ENCODE measurements at places on chromosomes 6 and 20.

GRCh38 chr6:160135907-160136655 is 14.5 kb downstream of the SLC22A1 start:
- no peak for DNase-seq

- DNase-seq, result no peak
Measured at GRCh38 chr6:43978473-43979346, 148.5 kb downstream of the MRPL14 start.

DNA sequence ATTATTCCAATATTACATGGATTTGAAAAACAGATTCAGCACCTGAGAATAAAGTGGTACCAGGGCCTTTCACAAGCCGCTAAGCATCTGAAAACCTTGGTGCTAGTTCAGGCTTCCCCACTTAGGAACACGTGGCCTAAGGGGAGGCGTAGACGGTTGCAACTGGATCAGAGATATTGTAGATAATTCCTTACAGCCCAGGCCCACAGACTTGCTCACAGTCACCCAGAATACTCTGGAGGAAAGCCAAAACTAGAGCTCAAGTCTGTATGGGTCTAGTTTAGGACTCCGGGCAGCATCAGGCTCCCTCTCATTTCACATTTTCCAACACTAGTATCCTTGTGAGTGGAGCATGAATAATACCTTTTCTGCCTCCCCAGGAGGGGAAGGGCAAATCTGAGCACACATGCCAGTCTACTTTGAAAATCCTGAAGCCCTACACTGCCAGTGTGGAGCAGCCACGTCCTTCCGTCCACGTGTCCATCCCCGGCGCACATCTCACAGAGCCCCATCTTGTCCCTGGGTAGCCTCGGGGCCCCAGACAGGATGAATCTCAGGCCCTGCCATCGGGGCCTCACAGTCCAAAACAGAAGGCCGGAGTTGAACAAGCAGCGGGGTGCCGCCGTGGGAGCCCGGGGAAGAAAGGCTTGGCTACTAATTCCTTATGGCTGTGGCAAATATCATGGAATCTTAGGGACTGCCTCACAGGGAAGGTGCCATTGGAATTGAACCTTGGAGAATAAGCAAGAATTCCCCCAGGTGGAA is 299.3 kb downstream of the NRN1 start:
- DNase-seq, result no peak

DNA sequence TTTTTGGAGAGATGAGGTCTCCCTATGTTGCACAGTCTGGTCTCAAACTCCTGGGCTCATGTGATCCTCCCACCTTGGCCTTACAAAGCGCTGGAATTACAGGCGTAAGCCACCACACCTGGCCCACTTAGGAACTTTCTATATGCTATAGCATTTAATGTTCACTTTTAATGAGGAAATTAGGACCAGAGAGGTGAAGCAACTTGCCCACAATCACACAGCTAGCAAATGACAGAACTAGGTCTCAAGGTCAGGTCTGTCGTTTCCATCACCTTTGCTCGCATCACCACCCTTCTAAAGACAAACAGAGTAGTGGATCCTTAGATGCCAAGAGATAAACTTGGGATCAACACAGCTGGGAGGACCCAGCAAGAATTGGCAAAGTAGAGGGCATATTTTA is 381.7 kb downstream of the CD83 start:
- no peak for DNase-seq

- no peak for DNase-seq
Measured at GRCh38 chr6:20932284-20932683, 398.0 kb downstream of the CDKAL1 start.

Data from heart right ventricle (tissue), 16 donors.